ENCODE measurements at places on chromosomes 2 and 18.

DNA sequence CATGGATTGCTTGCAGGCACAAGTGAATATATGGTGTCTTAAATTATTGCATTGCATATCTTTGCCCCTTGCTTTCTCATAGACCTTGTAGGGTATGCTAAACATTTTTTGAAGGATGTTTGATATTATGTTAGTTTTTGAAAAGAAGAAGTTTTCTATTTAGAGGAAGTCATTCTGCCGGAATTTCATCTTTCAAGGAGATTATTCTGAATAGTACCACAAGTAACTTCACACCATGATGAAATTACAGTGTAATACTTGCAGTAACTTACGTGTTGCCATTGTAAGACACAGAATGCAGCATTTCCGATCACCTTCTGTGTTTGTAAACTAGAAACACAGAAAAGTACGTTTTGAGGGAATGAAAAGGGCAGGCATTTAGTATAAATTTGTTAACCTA lies 71.9 kb downstream of the ACVR2A start:
- DNase-seq = no peak

DNA sequence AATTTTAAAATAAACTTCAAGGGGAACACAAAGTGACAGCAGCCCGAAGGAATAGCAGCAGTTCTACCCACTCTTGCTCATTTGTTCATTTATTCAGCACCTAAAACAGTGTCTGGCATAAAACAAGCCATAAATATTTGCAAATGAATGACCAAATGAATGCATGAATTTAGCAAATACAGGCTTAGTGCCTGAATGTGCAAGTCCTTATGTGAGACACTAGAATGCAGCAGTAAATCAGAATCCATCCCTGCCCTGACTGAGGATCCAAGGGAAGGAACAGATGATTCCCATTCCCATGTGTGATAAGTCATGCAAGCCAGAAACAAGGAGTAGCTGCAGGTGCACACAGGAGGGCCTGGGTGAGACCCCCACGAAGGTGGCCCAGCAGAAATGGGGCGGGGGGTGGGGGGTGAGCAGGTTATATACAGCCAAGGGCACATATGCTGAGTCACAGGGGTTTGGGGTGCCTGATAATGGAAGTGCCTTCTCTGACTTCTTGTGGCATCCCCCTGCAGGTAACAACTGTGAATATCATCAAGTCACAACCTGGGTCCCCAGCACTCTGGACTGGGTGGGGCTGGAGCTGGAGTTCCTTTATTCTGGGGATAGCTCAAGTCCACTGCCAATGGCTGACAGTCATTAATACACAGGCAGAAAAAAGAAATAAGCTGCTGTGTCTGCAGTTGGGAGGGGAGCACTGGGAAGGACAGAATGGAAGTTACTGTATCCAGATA lies 311.9 kb downstream of the TXNL1 start:
- DNase-seq = no peak

DNA sequence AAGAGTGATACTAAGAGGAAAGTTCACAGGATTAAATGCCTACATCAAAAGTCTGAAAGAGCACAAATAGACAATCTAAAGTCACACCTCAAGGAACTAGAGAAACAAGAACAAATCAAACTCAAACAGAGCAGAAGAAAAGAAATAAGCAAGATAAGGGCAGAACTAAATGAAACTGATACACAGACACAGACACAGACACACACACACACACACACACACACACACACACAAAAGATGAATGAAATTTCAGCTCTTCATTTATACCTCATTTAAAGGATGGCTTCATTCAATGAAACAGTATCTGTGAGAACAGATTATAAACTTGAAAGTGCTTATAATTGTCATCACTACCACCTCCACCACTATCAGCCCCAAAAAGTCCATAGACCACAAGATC lies 428.9 kb downstream of the MBD2 start:
- DNase-seq = no peak

GRCh38 chr2:233867993-233868532 lies at the start of gene MSL3B:
Gene MSL3B (minus strand): TSS chr2:233868386.
- DNase-seq = peak; percentile 42

DNA sequence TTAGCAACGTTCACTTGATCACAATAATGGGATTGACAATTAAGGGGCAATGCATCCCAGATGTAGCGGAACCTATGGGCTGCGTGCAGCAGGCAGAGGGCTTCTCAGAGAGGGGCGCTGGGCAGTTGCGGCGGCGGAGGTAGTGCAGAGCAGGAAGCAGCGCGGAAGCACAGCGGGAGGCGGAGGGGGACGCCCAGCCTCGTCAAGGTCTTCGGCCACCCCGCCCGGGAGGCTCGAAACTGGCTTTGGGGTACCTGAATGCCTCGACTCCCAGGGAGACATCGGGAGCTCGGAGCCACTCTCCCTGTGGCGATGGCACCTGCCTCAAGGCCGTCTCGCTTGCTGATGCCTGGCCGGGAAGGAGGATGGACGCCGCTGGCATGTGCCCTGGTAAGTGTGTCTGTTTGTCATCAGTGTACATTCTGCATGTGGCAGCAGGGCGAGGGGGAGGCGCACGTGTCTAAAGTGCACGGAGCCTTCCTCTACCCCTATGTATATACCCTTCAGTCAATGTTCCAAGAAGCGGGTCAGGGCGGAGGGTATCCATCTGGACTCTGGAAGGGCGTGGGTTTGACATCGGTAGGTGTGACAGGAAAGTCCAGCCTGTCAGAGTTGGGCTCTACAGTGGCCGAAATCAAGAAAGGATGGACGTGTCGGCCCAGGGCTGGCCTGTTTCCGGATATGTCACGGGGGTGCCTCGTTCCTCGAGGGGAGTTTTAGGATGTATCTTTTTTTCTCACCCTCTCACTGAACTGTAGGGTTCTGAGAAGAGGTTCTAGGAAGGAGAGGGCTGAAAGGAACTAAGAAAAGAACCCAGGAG lies 7.5 kb upstream of the SP9 start:
- no peak for DNase-seq

GRCh38 chr18:24051031-24051947 lies 36.7 kb downstream of the TTC39C start:
- DNase-seq = no peak

GRCh38 chr2:119389615-119390306 lies 23.0 kb downstream of the DBI start:
- DNase-seq = no peak

GRCh38 chr2:196080526-196080925 lies 11.9 kb upstream of the DNAH7 start:
- no peak for DNase-seq

DNA sequence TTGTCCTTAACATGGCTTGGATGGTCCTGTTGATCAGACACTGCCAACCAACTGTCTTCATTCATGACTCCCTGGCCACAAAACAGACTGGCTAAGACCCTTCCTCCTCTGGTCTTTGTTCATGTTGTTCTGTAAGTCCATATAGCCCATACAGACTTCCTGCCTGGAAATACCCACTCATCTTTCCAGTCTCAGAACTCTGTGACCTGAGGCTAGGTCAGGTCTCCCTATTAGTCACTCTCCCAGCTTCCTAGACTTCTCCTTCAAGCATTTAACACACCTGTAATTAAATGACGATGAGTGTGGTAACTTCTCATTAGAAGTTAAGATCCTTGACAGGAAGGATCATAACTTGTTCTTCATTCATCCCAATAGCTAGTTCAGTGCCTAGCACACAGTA lies 56.3 kb downstream of the CCDC93 start:
- no peak for DNase-seq

DNA sequence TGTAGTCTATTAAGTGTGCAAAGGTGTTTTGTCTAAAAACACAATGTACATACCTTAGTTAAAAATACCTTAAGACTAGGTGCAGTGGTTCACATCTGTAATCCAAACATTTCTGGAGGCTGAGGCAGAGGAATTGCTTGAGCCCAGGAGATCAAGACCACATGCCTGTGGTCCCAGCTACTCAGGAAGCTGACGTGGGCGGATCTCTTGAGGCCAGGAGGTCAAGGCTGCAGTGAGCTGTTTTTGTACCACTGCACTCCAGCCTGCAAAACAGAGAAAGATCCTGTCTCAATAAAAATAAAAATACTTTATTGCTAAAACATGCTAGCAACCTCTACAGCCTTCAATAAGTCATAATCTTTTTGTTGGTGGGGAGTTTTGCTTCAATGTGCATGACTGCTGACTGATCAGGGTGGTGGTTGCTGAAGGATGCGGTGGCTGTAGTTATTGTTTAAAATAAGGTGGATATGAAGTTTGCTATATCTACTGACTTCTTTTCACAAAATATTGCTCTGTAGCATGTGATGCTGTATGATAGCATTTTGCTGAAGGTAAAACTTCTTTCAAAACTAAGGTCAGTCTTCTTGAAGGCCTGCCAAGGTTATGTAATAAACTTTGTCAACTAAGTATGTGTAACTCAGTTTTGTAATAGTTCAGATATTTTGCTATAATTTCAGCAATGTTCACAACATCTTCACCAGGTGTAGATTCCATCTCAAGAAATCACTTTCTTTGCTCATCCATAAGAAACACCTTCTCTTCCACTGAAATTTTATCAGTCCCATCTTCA lies 1238.0 kb upstream of the NRXN1 start:
- DNase-seq = no peak

DNA sequence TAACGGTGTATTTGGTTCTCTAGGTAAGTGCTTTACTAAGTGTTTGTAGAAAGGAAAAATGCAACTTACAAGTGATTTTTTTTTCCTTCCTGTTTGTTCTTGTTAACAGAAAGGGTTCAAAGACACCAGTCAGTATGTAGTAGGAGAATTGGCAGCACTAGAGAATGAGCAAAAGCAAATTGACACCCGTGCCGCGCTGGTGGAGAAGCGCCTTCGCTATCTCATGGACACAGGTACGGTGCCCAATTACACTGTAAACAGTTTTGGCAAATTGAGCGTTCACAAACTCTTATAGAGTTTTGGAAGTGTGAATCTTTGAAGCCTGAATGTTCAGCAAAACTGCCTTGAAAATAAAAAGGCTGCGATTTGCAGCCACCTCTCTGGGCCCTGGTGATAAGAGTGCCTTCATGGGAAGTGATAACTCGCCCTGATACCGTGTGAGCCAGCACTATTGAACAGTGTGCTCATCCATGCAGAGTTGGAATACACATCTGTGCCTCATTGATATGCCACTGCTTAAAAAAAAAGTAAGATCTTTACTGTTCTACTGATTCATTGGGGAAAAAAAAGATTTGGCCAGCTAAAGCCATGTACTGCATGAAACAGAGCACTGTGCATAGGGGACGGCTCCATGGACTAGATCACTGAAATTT lies 54.0 kb upstream of the OTX1 start:
- no peak for DNase-seq

DNA sequence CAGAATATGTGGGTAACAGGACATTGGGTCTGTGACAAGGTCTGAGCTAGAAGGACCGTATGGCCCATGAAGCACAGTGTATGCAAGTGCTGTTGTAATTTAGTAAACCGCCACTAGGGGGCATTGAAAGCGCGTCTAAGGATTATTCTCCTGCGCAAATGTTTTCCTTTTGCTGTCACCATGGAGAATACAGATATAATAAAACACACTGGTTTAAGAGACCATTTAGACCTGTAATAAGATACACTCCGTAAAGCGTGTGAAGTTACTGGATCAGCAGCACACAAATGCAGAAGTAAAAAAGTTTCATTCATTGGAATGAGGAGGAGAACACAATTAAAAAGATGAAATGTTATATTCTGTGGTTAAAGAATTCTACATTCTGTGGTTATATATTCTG lies 272.4 kb downstream of the AGAP1 start:
- DNase-seq = no peak

GRCh38 chr2:187320846-187321245 lies 127.2 kb downstream of the CALCRL start:
- DNase-seq = no peak

DNA sequence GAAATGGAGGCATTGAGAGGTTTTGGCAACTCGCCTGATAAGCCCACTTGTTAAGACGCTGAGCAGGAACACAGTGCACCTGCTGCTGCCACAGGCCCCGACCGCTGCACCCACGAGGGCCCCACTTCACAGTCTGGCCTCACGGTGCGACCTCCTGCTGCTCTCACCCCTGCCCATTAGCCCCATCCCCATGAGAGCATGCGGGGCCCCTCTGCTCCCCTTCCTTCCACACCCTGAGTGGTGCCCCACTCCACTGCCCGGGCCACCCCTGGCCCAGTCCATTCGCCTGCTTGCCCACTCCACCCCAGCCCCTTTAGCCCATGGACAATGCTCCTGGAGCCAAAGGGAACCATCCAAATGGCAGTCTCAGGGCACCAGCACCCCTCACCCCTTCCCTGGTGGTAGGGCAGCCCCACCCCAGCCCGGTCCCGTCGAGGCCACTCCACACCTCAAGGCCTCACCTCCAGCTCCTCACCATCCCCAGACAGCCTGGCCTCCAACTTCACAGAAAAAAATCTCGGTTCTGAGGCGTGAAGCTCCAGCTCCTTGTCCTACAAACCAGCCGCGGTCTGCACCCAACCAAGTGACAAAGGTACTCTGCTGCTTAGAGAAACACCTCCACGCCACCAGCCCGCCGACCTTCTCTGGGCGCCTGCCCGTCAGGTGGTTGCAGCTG lies 6.7 kb upstream of the GPR55 start:
- DNase-seq = no peak

DNA sequence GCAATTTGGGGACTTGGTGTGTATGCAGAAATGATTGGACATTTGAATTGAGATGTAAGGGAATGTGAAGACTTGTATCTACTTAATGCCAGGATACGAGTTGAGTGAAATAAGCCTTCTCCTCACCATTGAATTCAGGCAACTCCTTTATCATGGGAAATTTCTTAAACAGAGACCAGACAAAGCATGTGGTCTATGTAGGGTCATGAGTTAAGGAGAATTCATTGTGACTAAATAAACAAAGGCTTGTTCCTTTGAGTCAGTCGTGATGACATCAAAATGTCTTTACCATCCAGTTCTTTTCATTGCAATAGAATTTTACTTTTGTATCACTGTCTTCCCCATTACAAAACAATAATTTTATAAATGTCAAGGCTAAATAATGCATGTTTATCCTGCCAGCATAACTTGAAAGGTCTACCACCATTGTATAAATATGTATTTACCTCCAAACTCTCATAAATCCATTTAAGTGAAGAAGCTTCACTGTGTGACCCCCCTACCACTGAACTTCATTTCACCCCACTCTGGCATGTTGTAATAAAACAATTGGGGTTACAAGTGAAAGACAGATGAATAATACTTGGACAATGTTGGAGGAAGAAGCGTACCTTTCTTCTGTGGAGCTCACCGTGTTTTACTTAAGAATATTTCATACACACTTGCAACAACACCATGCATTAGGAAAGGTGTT lies 149.4 kb downstream of the EPHA4 start:
- DNase-seq = no peak

GRCh38 chr18:68438983-68439382 lies 275.9 kb downstream of the TMX3 start:
- DNase-seq = no peak

Measured in stimulated activated CD8-positive, alpha-beta memory T cell treated with anti-CD3 and anti-CD28 coated beads, Interleukin-7, amount 100 ng/mL, for 48 hours (primary cell).